ENCODE measurements at places on chromosomes 7 and 10.
A peak's percentile ranks its signal among the peaks of the same experiment; 100 is the strongest.

- DNase-seq: no peak
Measured at GRCh38 chr10:69955897-69956740, 96.5 kb upstream of the MACROH2A2 start.

DNA sequence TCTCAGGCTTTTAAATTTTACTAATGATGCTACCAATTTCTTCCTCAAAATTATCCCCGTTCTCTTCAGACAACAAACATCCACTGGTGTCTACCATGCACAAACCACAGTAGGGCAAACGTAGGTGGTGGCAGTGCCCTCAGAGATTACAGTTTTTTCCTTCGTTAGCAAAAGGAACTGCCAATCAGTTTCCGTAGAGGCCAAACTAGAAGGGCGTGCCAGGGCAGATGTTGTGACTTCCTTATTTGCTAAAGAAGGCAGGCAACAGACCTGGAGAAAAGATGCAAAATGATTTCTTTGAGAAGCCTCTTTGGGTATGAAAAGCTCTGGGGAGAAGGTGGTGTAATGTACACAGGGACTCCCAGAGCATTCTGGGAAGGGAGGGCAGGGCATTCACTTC is 7.6 kb upstream of the FAM180A start:
- DNase-seq: no peak

DNA sequence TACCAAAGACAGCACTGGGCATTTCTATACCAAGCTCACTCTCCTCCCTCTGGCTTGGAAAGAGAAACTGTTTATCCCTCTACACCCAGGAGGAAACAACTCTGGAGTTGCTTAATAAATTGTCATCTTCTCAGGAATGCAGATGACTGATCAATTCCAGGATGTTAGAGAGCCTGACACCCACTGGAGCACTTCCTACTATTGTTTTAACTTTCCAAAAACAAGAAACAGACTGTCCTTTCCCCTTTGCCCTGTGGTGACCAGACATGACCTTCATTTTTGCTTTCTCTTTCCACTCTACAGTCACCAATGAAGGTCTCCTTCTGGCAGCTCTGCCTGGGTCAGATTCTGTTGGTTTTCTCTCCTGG is 19.6 kb downstream of the GIMAP4 start:
- no peak for DNase-seq

DNA sequence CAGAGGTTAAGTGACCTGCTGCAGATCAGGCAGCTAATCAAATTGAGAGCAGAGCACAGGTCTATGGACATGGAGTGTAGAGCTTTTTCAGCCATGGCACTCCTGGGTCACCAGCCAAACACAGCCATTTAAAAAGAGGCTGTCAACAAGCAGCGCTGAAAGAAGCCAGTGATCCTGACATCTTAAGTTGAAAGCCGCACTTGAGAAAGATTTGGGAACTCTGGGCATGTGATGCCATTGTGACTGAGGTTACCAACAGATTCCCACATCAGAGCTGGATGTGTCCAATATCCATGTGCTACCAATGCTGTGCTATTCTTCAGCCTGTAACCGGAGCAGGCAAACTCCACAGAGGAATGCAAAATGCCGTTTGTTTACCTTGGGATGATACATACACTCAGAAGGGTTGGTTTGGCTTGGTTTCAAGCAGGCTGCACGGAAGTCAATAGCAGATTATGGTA is 56.2 kb upstream of the ABLIM1 start:
- DNase-seq: no peak

DNA sequence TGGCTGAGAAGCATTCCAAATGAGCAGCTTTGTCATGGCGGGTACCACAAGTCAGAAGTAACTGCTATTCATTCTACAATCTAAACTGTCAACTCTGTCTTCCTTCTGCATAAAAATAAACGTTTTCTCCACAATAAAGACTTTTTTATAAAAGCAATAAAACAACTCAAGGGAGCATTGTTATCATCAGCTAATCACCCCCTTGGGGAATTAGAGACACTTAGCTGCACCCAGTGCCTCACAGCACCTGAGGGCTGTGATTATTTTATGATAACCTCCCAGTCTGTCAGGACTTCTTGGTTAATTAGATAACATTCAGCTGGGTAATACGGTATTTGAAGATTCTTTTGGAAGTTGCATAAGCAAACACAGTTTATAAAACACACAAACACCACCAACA is 155.6 kb downstream of the PPP1R3A start:
- DNase-seq: peak; percentile 14

GRCh38 chr10:49628599-49628998 is 14.8 kb downstream of the CHAT start:
- DNase-seq: no peak

DNA sequence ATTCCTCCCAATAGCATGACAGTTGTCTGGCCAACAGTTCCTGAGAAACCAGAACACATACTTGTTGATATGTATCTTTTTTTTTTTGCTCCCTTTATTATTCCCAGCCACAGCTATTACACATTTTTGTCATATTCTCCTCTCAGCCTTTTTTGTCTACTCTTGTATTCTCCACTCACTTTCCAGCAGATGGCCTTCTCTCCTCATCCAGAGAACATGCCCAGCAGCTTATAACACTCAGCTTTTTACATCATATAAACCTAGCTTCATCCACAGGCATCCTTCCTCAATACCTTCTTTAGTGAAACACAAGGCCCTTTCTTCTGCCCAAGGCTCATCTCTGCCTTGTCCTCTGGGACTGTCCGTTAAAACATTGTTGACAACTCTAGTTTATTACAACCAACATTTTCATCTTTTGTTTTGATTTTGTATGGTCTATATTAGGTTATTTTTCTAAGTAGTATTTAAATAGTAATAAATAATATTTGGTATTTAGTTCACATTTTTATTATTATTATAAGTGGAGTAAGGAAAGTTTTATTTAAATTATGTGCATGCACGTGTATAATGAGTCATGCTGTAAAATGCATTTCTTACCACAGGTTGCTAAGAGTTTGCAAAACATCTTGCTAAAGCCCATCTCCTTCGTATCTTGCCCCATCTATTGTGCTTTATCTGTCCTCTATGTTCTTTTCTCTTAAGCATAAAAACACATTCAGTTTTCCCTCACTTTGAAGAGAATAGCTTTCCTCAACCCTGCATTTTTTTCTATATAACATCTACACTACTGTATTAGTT is 101.5 kb downstream of the ORC5 start:
- no peak for DNase-seq

GRCh38 chr7:132065989-132066603 is 509.7 kb upstream of the PODXL start:
- DNase-seq: no peak

GRCh38 chr7:31933481-31933880 is 136.7 kb downstream of the PDE1C start:
- DNase-seq: no peak

DNA sequence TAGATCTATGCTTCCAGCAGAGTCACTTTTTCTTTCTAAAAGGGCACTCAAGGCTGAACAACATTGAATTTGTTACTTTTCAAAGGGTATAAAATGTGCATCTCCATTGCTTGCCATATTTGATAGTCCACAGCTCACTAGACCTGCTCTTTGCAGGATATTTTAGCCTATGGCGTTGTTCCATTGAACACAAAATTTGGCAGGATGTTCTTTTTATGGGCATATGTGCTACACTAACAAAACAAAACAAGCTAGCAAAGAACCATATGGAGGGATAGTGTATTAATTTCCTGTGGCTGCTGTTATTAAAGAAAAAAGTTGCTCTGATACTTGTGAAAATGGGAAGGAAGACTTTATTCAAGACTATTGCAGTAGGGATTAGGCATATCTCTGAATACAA is 828.7 kb downstream of the TYW1 start:
- DNase-seq: no peak

DNA sequence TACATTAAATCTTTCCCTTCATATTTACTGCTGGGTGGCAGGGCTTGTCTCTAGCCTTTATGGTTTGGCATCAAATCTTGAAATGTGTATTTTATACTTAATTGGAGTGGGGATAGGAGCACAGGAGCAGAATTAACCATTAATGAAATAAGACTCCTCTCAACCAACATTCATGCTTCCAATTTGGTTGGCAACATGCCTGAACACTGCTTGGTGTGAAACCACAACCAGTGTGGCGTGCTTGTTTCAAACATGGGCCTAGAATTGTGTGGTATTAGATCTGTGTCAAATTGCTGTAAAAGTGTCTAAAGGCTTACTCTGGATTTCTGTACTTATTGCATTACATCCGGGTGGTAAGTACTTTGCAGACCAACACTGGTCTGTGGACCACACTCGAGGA is 25.1 kb upstream of the VPS41 start:
- DNase-seq: no peak

DNA sequence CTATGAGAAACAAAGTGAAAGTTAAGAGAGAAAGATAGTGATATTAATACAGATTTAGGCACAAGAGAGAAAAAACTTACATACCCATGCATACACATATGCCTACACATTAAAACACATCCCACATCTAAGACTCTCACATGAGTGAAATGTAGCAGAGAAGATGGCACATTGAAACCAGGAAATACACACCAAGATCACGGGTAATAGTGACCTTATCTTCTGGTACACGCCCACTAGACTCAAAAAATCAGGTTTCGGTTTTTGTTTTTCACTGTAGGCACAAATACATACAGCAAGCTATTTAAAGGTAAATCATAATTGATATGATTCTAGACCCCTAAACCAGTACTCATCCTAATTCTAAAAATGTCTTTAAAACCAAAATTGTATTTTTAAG is 225.2 kb upstream of the TAC1 start:
- DNase-seq: no peak

GRCh38 chr7:17118412-17118811 is 180.0 kb upstream of the AHR start:
- DNase-seq: no peak

DNA sequence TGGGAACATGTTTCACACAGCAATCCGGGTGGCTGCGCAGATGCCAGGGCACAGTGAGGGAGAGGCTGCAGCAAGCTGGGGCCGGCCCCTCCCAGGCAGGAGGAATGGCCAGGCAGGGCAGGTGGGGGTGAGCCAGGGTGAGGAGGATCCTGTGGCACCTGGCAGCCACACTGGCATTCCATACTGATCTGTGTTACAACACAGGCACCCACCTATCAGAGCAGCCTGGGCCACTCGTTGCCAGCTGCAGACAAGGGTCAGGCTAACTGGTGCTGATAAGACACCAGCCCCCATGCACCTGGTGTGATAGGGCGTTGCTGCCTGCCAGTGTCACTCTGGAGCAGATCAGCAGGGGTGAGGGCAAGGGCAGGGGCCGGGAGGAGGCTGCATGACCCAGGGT is 16.6 kb upstream of the RET start:
- DNase-seq: no peak

GRCh38 chr7:138338361-138338760 is 121.7 kb upstream of the TRIM24 start:
- DNase-seq: no peak

Measured in NCI-H1436 treated with DMSO at 0.1 percent for 48 hours (cell line).